ENCODE measurements at places on chromosomes 5 and 9. TPM values are rescaled to one million over a fixed set of nuclear protein-coding genes. Genes with fewer than 3 reads are reported as not detected.

GRCh38 chr5:113806904-113807303, 293.4 kb downstream of the YTHDC2 start:
- peak; percentile 62 for DNase-seq

FOXD4L5 gene
- not detected for total RNA-seq

- no peak for DNase-seq
Observed at GRCh38 chr9:77418226-77418625, 229.9 kb downstream of the GNA14 start.

SIT1 gene
- not detected for total RNA-seq

- no peak for DNase-seq
Observed at GRCh38 chr5:138946831-138947560, 71.9 kb upstream of the LRRTM2 start.

DNA sequence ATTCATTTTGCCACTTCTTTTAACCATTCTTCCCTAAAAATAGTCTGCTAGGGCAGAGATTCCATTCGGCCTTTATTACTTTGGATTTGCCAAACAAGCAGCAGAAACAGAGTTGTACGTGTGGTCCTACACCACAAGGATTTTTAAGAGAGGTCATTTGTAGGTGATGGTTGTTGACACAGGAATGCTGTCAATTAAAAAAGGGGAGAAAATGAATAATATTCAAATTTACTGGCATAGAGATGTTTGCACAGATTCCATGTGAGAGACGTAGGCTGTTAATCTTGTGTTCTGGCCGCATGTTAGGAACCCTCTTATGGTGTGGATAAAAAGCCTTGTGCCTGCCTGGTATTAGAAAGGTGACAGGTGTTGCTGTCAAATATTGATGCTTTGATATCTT, 34.9 kb downstream of the TRIO start:
- DNase-seq = no peak

DNA sequence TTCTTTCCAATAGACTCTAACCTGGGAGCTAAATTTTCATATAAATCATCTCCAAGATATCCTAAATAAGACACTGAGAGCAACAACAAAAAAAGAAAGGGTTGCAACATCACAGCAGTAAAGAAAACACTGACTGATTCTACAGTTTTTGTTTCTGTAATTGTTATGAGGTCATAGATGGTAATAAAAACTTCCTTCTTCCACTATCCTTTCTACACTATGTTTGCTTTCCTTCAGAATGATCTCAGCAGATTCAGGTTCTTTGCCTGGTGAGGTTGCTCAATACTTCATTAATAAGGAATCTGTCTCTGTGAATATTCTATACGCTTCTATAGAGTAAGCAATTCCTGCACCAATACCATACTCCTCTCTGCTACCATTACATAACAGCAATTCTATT, 835.6 kb upstream of the GRAMD2B start:
- DNase-seq = no peak

- peak; percentile 16 for DNase-seq
Observed at GRCh38 chr5:80275347-80275746, 19.5 kb upstream of the SERINC5 start.

DNA sequence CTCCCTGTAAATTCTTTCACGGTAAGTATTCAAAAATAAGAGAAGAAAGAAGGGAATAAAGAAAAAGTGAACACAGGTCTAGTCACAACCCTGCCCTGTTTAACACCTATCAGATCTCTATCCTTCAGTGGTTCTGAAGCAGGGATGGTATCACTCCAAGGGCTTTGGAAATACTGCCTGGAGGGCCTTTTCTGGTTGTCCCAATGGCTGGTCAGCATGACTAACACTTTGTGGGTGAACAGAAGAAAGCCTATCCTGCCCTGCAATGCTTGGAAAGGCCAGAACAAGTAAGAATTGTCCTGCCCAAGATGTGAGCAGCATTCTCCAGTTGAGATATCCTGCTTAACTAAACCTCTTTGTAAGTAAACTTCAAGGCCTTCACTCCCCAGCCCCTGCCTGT, 124.9 kb downstream of the TMEM167A start:
- peak; percentile 20 for DNase-seq

DNA sequence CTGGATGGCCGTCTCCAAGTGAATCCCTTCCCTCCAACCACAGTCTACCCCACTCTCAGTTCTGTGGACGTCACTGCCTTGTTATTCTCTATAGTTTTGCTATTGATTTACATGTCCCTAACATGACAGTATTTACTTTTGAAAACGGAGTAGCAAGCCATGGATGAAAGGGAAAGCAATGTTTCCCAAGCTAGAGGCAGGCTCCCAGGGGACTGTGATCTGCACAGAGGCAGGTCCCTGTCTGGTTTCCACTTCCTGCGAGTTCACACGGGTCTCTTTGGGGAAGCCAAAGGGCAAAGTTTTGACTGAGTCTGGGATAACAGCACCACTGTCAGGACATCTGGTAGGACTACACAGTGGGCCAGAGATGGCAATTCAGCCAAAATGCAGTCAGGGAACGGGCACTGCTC, 12.7 kb downstream of the C9orf153 start:
- no peak for DNase-seq

CCNO gene
- 3.3 TPM for total RNA-seq

DNA sequence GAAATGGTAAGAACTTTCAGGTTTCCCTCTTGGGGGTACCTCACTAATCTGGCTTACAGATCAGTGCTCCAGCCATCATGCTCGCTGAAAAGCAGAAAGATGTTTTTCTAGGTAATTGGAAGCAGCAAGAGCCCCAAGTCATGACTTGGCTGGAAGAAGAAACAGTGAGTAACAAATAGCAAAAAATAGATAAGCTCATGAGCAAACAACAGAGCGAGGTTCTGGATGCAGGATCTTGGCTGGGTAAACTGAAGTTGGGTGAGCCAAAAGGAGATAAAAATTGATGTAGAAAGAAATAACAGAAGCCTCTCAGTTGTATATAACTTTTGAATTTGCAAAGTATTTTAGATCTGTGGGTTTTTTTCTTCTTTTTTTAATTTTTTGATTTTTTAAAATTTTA, 110.1 kb downstream of the INSYN2B start:
- peak; percentile 49 for DNase-seq

TTF1 gene
- total RNA-seq = 3.2 TPM
